ENCODE measurements at places on chromosomes 4 and X. TPM values are rescaled to one million over a fixed set of nuclear protein-coding genes. Genes with fewer than 3 reads are reported as not detected.
A peak's percentile ranks its signal among the peaks of the same experiment; 100 is the strongest.

DNA sequence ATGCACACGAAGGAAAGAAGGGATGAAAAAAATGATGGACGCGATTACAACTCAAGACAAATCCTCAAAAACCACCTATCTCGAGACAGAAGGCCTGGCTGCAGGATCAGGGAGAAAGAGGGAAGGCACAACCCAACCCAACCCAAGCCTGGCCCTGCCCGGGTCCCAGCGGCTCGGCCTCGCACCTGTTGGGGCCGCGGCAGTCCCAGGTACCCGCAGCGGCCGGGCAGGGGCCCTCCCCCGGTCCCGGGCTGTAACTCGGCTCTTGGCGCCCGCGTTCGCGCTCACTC, 464 bp downstream of the RASGEF1B start:
- DNase-seq = no peak

DNA sequence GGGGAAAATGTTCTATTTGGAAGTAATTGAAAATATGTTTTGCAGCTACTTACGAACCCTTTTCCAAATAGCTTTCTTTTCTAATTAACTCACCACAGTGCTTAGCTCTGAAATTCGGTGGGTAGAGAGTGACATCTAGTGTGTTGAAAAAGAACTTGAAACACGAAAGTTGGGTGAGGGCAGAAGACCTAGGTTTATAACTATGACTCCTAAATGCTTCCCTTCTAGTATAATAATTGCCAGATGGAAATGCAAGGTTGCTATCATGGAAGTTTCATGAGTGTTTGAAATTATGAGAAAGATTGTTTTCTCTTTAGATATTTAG, 77.3 kb upstream of the NOCT start:
- DNase-seq = peak; percentile 36

DNA sequence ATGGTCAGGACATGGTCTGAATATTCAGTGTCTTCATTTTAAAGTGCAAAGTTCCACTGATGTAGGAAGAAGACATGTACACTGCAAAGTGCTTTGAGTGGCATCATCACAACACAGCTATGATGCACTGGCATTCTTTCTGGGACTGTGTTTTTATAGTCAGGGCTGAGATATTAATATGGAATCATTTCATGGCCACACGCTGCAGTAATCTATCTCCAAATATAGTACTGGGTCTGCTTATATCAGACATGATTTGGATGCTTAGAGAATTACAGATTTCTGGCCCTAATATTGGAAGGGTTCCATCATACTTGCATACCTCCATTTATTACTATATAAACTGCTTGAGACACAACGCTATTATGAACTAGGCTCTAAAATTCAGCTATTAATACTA, 1170.9 kb downstream of the NLGN4X start:
- DNase-seq = no peak

The FGF13 gene
- 33.5 TPM for polyA plus RNA-seq

The REPS2 gene
- 17.6 TPM for polyA plus RNA-seq

DNA sequence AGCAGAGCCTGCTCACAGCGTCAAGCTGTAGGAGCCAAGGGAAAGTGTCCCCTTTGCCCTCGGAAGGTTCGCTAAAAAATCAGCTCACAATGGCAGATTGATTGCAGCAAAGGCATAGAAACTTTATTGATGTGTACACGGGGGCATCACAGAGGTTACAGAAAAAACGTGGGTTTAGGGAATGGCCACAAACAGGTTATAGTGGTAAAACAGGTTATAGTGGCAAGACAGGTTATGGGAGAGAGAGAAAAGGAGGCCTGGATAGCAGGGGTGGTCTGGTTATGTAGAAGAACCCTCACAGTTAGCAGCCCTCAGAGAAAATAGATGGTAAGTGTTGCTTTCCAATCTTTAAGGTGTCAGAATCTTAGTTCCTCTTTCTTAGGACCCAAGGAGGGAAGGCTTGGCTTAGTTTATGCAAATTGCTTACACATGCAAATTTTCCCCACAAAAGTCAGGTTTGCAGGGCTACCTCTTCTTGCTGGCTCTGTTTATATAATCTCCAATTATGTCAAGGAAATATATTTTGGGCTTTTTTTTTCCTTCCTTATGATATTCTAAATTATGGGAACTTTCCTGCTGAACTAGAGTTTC, 113.7 kb downstream of the BMP15 start:
- DNase-seq = no peak

GRCh38 chr4:140637836-140638235, 69.1 kb upstream of the UCP1 start:
- DNase-seq = no peak

- no peak for DNase-seq
Observed at GRCh38 chrX:84186603-84187532, 1.1 kb downstream of the RPS6KA6 start.

The ZNF330 gene
- 51.1 TPM for polyA plus RNA-seq

The GPC4 gene
- 20.8 TPM for polyA plus RNA-seq

- DNase-seq = no peak
Observed at GRCh38 chr4:38609614-38610013, 54.4 kb upstream of the KLF3 start.

GRCh38 chr4:3269105-3269927, 20.4 kb downstream of the MSANTD1 start:
- no peak for DNase-seq

DNA sequence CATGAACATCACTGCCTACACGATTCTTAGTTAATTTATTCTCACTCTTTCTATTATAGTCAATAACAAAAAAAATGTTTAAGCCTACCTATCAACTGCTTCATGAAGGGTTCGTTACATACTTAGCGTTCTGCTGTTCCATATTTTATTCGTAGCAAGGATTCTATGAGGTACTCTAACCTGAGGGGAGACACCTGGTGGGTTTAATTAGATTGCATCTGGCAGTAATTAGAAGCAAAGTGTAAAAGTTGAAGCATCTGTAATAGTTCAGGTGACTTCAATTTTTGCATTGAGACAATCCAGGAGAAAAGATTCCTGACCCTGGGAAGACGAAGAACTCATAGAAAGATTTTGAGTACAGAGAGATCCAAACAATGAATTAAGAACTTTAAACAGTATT, 1655.8 kb upstream of the TENM3 start:
- no peak for DNase-seq

GRCh38 chr4:122614621-122615020, 6.2 kb downstream of the IL21 start:
- DNase-seq = no peak

- DNase-seq = no peak
Observed at GRCh38 chrX:33188881-33189280, 22.5 kb downstream of the DMD start.

The IGBP1 gene
- 101 TPM for polyA plus RNA-seq

DNA sequence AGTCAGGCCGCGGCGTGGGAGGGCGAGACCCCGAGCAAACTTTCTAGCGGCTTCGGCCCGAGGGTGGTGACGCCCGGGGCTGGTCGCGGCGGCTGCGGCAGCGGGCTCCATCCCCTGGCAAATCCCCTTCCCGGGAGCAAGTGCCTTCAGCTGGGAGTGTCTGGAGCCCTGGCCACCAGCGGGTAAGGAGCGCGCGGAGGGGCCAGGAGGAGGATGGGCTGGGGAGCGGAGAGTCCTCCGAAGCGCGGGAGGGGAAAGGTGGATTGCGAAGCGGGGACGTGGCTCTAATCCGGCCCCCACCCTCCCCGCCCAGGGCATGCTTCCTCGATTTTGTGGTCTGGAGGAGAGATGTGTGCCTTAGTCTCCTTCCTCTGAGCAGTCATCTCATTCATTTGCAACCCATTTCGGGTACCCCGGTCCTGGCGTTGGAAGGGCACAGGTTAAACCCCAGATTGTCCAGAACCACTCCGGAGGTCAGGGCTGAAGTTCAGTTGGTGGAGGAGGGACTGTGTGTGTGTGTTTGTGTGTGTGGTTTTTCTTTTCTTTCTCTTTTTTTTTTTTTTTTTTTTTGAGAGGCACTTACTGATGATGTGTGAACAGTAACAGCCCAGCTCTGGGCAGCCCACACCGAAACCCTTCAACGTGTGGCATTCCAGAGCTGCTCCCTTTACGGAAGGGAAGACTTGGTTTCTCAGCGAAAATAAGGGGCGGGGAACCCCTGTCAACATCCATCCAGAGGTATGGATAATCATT, 516 bp downstream of the SGMS2 start:
- DNase-seq = no peak

DNA sequence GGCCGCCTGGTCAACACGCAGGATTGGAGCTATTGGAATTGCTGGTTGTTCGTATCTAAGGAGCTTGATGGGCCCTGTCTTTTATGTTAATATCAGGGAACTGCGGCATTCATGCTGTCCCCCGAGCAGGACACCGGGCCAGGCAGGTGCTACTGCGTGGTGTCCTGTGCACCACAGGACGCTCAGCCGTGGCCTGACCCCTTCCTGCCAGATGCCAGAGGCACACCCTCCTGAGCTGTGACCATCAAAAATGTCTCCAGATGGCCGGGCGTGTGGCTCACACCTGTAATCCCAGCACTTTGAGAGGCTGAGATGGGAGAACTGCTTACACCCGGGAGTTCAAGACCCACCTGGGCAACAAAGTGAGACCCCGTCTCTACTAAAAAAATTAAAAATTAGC, 32.1 kb downstream of the ABLIM2 start:
- DNase-seq = no peak

GRCh38 chrX:119266364-119266995, 30.4 kb downstream of the PGRMC1 start:
- no peak for DNase-seq

GRCh38 chr4:100391863-100392262, 126.0 kb downstream of the EMCN start:
- DNase-seq = no peak

DNA sequence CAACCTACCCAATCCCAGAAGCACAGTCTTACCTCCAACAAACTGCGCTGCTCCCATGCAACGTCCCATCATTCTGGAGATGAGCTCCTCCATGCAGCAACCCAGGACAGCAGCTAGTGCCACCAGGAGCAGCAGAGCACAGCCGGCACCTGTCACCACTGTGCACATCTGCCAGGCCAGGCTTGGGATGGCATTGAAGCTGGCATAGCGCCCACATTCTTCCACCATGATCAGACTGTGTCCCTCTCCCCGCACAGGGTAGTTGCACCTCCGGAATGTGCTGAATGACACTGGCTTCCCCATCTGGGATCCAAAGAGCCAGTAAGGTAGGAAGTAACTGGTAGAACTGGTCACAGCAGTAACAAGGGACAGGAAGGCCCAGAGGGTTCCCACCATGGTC, 8.8 kb downstream of the LHFPL1 start:
- no peak for DNase-seq

The BTK gene
- 1.4 TPM for polyA plus RNA-seq

GRCh38 chr4:31351695-31352094, 631.5 kb downstream of the PCDH7 start:
- no peak for DNase-seq

DNA sequence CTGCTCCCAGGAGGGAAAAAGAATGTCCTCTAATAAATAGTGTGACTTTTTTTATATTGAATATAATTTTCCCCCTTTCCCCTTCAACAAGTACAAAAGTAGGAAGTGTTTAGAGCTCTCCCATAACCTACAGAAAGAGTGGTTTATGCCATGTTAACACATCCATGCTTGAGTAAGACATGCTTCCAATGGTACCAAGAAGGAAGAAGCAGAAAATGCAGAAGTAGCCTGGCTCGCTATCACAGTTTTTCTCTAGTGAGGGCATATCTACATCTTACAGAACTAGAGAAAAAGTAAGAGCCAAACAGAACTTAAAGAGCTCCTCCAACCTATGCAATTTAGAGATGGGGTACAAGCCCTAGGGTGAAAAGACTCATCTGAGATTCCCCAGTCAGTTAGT, 82.5 kb downstream of the ARHGEF9 start:
- DNase-seq = no peak

GRCh38 chrX:129318375-129318774, 204.9 kb downstream of the SMARCA1 start:
- DNase-seq = no peak

- DNase-seq = no peak
Observed at GRCh38 chrX:153477364-153477857, 7.0 kb upstream of the HAUS7 start.

DNA sequence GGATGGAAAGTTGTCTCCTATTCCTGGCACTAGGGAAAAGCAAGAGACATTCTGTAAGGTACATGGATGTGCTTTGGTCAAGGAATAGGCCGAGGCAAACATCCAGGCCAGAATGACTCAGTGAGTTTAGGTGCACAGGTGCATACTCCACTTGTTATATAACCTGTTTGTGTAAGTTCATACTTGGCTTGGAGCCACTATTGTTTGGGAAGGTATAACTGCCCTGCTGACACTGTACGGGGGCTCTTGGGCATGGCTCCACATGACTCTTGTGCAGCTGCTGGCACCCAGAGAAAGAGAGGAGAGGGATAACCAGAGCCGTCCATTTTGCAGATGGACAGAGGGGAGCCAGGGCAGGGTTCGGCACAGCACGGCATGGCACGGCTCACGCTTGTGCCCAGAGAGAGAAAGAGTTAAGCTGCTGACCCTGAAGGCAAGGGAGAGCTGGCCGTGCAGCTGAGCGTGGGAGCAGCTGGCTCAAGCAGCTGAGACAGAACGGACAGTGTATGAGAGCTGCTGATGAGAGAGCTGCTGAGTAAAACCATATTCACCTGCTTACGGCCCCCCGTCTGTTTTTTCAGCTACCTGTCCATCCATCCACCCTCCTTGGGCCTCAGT, 98.0 kb downstream of the SLC2A9 start:
- DNase-seq = no peak

- DNase-seq = no peak
Observed at GRCh38 chr4:66294638-66295037, 624.3 kb upstream of the EPHA5 start.

The GAGE12J gene
- polyA plus RNA-seq = not detected

GRCh38 chrX:107880054-107880610, 54.5 kb downstream of the MID2 start:
- DNase-seq = no peak
